ENCODE measurements at places on chromosomes 16 and 17.
A peak's percentile ranks its signal among the peaks of the same experiment; 100 is the strongest.

DNA sequence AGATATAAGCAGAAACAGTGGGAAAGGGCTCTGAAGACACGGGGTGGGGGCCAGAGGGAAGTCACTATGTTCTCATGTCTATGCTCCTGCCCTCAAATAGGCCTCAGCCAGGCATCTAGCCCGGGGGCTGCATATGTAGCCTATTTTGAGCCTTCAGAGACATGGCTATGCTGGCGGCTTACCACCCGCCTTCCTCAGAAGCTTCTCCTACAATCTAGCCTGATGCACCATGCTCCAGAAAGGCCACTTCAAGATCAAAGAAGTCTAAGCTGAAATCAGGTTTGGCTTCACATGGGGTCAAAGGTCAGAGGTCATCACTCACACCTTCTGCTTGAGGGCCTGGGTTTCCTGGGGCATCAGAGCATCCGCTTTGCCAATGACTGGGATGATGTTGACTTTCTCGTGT, 1.6 kb downstream of the SEPTIN1 start:
- no peak for DNase-seq

DNA sequence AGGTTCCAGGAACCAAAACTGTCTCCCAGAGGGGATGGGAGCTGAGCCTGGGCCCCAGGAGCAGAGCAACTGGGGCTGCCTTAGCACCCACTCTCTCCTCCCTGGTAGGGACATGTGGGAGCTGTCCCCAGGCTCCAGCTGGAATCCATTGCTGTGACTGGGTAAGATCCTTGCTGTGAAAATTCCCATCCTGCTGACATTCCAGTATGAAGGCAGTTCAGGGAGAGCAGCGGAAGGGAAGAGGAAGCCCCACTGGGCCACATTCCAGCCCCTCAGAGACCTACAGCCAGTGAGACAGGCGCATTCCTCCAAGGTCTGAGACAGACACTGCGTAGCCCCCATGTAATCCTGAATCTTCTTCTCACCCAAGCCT, 24.2 kb downstream of the MYO18A start:
- DNase-seq, result no peak

DNA sequence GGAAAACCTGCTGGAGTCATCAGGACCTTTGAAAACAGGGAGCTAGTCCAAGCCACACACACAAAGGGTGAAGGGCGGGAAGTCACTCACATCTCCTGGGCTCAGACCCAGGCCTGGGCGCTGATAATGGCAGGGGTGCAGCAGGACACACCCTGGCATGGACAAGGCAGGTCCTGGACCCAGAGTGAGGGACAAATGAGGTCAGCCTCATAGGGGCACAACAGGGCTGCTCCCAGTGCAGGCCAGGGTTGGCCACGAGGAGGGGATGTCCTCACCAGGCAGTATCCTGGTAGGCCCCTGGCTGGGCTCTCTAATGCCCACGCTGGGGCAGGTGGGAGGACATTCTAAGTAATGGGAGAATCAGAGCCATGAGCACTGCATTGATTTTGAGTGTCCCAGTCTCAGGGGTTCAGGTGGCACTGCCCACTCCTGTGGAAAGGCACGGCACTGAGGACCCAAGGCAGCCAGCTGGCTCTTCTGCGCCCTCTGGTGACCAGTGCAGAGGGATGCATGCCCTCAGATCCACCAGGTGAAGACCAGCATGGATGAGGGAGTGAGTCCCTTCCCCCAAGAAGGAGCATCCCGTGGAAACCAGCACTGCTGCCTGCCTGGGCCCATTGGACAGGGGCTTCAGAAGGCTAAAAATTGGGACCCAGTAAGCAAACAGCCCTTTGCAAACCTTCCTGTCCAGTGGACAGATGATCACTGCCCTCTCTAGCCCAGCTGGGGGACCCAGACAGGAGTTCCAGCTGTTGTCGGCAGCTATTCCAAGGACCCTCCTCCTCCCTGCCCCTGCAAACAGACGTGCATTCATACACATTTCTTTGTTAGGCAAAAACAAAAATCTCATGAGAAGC, 23.4 kb upstream of the SREBF1 start:
- DNase-seq, result peak; percentile 77

DNA sequence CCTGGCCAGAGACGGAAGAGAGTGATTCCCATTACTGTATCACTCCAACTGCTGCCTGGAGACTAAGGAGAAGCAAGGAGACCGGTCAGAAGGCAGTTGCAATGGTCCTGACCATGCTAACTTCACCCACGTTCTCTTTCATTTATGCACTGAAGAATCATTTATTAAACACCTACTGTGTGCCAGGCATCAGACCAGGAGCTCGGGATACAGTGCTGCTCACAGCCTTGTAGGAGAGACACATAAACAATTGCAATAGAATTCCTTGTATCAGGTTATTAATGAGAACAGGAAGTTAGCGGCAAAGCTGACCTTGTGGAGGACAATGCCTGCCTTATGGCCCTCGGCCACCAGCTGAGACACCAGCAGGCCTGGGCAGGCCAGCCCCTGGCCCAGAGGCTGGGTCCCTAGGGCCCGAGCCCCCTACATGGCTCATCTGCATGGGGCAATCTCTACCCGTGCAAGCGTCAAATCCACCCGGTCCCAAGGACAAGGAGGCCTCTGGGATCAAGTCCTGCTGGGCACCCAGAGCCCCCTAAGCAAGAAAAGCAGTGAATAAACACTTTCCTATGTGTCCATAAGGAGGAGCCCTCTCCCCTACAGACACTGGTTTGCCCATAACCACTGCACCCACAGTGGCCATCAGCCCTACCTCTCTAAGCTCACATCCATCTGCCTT, 8.6 kb upstream of the ENPP7 start:
- no peak for DNase-seq

GRCh38 chr16:74202009-74202408, 94.6 kb upstream of the PSMD7 start:
- DNase-seq, result no peak

DNA sequence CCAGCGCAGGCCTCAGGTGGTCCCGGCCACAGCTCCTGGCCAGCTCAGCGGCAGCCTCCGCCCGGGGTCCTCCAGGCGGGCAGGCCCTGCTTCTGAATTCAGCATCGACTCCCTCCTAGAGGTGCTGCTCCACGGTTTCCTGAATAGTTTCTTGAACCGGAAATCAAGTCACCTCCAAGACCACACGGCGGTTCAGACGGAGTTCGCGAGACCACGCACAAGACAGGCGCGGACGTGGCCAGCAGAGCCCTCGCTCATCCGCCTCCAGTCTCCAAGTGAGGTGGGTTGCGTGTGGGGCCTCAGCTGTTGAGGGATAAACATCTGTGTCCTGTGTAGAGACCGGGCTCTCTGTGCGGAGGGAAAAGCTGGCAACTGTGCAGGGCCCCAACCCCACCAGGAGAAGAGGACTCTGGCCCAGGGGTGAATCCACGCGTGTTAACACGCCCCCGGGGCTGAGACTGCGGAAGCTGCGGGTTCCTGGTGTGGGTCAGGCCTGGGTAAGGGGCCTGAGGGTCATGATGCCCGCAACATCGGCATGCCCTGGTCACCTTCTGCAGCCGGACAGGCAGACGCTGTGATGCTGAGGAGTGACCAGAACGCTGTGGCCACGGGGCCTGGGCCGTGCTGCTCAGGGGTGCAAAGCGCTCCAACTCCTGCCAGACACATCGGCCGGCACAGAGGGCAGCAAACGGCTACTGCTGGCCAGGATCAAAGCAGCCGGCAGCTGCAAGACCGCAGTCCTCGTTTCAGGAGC, 55.0 kb upstream of the METRNL start:
- peak; percentile 16 for DNase-seq

- peak; percentile 69 for DNase-seq
Measured at GRCh38 chr16:11253009-11253994, 2.7 kb downstream of the SOCS1 start.

DNA sequence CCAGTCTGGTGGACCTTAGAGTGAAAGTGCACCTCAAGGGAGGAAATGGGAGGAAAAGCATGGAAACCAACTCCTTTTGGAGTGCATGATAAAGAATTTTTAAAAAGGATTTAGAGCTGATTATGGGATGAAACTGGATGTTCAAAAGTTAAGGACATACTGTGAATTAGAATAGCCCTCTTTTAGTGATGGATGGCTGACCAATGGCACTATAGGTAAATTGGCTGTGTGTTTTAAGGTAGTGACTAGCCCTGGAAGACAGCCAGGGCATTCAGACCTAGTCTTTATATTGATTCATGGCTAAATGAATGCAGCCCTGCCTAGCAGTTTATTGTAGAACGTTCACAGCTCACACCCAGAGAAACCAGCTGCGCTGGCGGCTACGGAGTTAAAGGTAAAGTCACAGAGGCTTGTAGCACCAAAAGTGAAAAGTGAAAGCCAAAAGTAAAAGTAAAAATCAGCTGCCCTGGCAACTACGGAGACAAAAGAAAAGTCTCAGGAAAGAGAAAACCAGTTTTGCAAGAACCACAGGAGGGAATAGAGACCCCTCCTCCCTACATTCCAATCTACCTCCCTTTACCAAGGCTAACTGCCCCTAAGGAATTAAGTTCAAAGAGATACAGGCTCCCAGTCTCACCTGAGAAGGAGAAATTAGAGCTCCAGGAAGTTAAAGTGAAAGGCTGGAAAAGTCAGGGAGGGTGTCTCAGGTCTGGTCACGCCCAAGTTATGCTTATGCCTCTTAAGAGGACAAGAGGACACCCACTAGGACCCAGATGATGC, 21.8 kb downstream of the ACSM1 start:
- DNase-seq, result peak; percentile 29

- peak; percentile 84 for DNase-seq
Measured at GRCh38 chr17:45261577-45262515, at the start of gene SPATA32. Gene SPATA32, minus strand, starts transcription at chr17:45262094. Its CDS starts 78 bp downstream, at chr17:45262016.

DNA sequence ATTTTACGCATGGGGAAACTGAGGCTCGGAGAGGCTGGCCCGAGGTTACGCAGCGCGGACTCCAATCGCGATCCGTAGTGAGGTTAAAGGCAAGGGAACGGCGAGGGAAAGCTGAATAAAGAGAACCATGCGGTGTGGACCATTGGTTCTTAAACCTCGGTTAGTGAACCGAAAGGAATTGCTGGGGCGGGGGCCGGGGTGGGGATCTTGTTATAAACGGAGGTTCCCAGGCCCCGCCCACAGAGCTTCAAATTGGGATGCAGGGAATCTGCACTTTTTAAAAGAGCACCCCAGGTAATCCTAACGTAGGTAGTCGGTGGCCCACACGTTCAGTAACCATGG, 524 bp downstream of the IQCK start:
- no peak for DNase-seq

DNA sequence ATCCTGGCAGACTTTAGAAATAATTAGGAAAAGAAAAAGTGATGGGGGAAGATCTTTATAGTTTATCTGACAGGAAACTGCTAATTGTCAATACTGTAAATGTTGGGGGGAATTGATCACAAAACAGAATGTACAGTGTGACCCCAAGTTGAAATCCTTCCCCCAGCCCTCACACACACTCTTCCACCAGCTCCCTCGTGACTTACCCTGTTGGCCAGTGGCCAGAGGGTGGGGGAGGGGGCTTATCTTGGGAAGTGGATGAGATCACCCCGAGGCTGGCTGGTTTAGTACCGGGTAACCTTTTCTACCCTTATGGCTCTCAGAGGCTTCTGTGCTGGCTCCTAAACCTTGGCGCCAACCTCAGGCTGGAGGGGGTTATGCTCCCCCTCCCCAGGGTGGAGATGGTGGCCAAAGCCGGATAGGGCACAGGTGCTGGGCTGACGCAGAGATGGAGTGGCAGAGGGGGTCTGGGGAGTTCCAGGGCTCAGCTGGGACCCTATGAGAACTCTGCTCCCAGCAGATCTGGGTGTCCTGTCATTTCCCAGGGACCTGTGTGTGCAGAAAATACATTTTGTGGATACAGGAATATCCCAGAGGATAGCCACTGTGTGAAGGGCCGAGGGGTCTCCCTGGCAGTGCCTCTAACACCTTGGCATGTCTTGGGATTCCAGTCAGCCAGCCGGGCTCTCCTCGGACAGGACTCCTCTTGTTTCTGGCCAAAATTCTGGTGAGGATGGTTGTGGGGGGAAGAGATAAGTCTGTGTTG, 18.6 kb downstream of the CDH16 start:
- DNase-seq, result no peak

DNA sequence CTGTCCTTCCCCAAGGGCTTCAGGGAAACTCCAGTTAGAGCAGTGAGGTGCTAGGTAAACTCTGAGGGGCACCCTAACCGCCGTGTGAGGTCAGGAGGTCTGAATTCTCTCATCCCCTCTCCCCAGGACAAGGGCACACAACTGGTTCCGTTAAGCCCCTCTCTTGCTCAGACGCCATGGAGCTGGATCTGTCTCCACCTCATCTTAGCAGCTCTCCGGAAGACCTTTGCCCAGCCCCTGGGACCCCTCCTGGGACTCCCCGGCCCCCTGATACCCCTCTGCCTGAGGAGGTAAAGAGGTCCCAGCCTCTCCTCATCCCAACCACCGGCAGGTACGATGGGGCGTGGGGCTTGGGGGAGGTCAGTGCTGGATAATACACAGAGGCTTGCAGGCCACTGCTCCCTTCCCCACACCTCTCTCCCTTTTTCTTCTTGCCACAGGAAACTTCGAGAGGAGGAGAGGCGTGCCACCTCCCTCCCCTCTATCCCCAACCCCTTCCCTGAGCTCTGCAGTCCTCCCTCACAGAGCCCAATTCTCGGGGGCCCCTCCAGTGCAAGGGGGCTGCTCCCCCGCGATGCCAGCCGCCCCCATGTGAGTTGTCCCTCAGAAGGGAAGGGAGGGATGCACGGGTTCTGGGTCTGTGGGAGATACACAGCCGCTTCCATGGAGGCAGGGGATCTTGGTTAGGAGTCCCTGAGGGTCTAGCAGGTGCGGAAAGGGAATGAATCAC, 4.6 kb downstream of the GRB7 start:
- DNase-seq, result no peak

DNA sequence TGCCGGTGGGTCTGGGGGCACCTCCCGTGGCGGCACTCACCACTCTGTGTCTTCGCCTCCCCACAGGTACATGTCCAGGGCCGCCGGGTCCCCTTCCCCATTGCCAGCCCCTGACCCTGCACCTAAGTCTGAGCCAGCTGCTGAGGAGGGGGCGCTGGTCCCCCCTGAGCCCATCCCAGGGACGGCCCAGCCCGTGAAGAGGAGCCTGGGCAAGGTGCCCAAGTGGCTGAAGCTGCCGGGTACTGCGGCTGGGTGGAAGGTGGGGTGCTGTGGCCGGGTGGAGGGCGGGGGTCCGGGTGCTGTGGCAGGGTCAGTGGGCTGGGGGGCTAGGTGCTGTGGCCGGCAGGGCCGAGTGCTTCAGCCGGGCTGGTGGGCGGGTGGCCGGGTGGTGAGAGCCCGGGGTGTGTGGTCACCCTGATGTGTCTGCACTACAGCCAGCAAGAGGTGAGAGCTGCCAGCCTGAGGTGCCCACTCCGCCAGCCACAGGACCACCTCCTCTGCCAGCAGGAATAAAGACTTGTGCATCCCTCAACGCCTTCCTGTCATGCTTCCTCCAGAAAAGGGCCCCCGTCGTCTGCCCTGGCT, 5.7 kb downstream of the CENPX start:
- no peak for DNase-seq

- no peak for DNase-seq
Measured at GRCh38 chr16:56067406-56067805, 123.9 kb upstream of the GNAO1 start.

GRCh38 chr17:45279898-45280297, 18.0 kb upstream of the SPATA32 start:
- no peak for DNase-seq

- no peak for DNase-seq
Measured at GRCh38 chr17:37024181-37024637, 75.5 kb downstream of the AATF start.

Data from stimulated activated naive CD8-positive, alpha-beta T cell treated with anti-CD3 and anti-CD28 coated beads, Interleukin-15, Interleukin-2, amounts not matched to agents 100 U/mL and 50 U/mL, for 24 hours (primary cell).